ENCODE measurements at places on chromosomes 11 and 22.

DNA sequence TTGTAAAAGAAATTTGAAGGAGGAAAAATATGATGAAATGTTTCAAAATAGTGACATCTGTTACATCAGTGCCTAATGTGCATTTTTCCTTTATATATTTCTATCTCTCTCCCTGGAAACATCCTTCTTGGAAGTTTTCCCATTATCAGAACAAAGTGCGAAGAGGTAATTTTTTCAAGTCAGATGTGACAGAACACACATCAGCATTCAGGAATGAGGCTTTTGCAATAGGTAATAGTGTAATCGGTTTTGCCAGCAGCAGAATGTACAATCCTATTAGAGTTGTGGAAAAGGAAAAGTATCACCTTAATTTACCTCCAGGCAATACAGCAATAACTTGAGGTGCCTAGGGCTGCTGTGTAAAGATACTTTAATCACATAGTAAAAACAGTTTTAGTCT lies 275.8 kb downstream of the FAT3 start:
- DNase-seq: no peak

DNA sequence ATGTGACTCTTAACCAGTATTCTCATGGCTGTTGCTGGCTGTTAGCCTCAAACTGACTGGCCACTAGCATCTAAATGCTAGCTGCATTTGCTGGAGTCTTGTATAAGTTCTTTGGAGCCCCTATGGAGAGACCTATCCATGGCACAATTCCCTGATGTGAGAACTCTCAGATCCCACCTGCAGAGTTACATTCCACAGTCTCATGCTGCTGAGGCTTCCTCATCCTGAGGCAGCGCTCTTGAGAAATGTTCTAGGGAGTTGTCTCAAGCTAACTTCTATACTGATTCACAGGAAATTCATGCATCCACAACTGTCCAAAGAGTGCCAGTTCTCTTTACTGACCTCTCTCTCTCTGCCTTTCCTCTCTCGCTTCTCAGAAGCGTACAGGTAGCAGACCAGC lies 218.0 kb upstream of the PITPNB start:
- no peak for DNase-seq

DNA sequence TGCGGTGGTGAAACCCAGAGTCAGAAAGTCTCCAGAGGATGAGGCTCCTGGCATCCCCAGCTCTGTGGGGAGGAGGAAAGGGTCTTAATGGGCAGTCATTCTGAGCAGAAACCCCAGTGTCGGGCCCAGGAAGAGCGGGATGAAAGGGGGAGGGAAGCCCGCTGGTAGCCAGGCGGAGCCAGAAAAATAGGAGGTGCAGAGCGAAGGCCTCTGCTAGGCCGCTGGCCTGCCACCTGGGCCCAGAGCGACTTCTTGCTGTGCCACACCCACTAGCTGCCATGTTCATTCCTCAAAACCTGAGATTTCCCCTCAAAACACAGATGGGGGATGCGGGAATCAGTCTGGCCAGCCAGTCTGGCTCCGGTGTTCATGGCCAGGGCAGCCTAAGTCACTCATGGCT lies 650 bp upstream of the POU2AF3 start:
- DNase-seq: no peak

DNA sequence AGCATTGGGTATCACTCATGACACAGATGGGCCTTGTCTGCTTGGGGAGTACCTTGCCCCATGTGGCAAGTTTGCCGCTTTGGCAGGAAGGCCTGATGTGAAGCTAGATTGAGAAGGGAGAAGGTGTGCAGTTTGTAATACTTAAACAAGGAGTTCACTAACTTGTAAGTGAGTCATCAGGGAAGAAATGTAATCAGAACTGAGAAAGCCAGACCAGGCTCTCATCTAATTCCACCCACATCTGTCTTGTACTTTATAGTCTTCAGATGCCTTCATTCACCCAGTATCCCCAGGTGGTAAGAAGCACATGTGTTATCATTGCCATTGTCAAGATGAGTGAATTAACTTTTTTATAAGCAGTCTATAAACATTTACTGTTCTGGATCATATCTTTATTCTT lies 116.0 kb upstream of the DDI1 start:
- DNase-seq: no peak

GRCh38 chr11:76197941-76198640 lies 8.2 kb downstream of the WNT11 start:
- DNase-seq: no peak

DNA sequence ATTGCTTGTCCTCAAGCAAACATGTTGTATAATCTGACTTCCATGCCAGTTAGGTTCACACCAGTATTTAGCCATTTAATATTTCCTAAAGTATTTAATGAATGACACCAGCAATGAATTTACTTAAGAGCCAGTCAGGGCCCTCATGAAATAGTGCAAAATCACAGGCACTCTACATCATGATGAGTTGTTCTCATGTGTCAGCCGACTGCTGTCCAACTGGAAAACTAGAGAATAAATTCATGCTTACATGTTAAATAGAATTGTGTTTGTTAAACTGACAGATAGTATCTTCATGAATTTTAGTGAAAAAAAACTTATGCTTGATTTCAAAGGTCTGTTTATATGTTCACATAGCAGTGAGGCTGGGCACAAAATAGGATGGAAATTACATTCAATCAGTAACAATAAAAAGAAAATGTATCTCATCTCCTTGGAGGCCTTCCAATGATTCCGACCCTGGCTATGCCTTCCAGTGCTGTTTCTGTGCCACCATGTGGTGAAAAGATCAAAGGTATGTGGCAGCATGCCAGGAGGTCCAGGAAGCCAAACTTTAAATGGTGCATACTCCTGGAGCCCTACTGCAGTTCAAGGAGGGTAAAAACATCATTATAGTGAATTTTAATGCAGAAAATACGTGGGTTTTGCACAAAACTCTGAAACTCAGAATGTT lies 45.2 kb downstream of the CTSC start:
- peak; percentile 23 for DNase-seq

GRCh38 chr22:25193130-25193529 lies 6.5 kb upstream of the CRYBB3 start:
- DNase-seq: no peak

DNA sequence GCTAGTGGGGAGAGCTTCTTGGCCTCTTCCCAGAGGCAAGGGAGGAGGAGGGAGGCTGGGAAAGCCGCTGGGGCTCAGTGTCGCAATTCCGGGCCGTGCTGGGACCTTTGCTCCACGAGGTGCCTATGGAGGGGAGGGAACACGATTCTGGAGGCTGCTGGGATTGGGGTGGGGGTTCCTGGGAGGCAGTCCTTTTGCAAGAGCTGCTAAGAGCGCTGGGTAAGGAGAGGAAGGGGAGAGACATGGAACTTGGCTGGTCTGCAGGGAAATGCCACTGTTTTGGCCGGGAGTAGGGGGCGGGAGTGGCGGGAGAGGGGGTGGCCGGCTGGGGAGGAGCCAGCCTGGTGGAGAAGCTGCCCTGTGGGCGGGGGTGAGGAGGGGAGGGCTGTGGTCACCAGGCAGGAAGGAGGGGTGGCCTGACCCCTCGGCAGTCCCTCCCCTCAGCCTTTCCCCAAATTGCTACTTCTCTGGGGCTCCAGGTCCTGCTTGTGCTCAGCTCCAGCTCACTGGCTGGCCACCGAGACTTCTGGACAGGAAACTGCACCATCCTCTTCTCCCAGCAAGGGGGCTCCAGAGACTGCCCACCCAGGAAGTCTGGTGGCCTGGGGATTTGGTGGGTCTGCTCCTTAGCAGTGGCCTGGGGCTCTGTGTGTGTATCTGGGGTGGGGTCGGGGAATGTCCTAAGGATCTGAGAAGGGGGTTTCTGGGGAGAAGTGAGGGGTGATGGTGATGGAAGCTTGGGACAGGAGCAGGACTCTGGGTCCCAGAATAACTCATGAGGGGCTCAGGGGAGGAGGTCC lies at the start of gene NR1H3:
Gene NR1H3, plus strand, starts transcription at position 480 of the 800 bp plus-strand sequence. CDS start 1,221 bp downstream, outside the sequence.
- no peak for DNase-seq

DNA sequence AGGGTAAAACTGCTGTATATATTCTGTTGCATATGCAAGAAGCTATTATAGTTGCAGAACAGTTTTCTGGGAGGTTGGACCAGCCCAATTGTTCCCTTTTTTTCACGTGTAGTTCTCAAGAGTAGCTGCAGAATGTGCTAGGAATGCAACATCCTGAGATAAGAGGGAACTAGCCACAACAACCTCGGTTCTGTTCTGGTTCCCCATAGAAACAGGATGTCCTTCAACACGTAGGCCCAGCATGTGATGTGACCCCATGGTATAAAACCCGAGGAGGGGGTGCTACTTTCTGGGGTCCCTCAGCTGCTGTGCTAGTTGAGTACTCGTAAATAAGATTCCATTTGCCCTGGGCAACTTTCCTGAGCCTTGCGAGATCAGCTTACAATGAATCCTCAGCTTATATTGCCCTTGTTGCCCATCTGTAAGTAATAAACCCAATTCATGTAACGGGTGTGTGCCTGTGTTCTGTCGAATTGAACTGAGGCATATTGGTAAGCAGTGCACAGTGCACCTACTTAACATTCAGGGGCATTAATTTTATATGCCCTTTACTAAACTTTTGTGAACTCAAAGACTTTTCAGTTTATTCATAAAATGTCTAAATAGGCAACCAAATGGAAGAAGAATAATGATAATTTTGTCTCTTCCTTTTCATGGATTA lies 23.0 kb upstream of the TRAF6 start:
- no peak for DNase-seq

DNA sequence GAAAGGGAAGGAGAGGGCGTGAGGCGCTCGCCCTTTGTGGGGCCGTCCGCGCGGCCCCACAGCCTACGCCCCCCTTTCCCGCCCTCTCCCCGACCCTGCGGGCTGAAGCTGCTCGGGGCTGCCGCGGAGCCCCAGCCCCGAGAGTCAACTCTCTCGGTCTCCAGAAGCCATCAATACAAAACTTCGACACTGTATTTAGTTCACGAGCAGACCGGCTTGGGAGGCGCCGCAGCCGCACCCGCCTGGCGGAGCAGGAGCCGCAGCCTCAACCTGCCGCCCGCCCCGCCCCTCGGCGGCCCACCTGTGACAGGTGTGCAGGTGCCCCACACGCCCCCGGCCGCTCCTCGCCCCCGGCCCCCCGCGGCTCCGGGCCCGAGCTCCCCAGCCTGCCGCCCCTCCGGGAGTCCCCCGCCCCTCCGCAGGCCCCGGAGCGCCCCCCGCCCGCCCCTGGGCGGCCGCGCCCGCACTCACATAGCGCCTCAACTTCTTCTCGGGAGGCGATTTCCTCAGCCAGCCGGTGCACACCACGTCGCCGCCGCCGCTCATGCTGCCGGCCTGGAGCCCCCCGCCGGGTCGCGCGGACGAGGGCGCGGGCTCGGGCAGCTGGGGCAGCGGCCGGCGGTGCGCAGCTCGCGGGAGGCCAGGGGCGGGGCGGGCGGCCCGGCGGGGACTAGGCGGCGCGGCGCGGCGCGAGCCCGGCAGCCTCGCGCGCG lies at the start of gene GAB2:
Gene GAB2, minus strand, starts transcription at position 646 of the 713 bp plus-strand sequence. Its CDS starts 100 bp downstream, at position 546.
- DNase-seq: no peak

DNA sequence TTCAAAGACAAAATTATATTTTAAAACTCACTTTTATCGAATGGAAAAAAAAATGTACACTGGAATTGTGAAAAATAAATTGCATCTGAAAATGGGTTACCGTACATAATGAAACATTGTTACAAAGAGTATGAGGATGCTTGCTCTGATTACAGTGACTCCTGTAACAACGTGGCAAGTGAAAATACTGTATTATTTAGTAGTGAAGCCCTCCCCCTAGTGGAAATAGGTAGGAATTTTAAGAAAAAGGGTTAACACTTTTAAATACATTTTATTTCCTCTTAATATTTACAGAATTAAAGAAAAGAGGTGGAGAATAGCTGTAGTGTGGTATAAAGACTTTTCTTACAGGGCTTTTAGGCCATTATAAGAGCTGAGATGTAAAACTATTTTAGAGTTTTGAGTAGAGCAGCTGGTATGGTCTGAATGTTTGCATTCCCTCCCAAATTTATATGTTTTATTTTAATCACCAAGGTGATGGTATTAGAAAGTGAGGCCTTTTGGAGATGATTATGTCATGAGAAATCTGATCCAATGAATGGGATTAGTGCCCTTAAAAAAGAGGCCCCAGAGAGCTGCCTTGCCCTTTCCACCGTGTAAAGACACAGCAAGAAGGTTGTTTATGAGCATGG lies 25.2 kb downstream of the FAM76B start:
- DNase-seq: peak; percentile 2

DNA sequence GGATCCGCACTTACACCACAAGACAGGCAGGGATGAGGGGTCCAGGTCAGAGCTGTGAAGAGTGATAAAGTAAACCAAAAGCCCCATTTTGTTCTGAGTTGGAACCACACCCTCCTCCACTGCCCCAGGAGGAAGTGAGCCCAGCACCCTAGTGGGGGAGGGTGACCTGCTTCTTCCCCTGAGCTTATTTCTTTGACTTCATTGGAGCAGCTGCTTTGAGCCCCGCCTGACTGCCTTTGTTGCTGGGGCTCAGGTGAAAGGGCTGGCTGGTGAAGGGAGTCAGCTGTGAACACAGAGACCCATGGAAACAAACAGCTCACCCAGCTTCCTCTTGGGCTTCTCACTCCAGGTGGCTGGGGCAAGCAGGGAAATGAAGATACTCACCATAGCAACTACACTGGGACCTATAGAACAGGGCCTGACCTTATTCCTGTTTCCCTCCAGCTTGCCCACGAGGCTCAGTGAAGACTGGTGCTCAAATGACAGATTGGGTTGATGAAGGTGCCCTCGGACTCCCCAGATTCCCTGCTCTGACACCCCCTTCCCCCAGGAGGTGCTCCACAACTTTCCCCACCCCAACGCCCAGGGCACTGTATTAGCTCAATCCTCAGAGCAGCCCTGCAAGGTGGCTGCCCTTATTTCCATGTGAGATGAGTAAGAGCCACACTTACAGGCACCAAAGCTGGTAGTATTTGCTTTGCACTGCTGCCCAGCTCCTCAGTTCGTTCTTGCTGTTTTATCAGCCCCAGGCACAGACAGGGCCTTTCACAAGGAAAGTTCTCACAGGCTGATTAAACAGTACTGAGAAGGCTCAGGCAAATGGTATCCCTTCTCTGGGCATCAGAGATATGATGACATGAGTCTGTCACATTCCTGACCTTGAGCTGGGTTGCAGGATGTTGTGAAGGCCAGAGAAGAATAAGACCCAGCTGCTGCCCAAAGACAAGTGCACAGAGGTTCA lies 2.4 kb downstream of the UCP2 start:
- DNase-seq: no peak

DNA sequence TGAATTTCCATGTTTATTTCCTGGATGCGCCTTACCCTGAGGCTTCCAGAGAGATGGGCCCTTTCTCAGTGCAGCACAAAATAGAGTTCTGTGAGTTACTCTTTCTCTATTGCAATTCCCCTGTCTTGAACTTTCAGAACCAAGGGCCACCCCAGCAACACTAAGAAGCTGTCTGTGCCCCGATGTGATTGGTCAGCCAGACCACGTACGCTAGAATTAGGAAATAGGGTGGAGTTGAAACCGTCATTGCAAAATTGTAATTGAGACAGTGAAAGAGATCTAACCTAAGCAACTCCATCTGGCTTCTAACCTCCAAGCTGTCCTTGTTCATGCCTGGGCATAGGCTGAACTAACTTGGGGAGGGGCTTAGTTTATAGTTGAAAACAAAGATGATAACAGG lies 981.3 kb downstream of the OPCML start:
- DNase-seq: no peak

All from NCI-H1694 (cell line).